ENCODE measurements at places on chromosomes 7 and 10.

DNA sequence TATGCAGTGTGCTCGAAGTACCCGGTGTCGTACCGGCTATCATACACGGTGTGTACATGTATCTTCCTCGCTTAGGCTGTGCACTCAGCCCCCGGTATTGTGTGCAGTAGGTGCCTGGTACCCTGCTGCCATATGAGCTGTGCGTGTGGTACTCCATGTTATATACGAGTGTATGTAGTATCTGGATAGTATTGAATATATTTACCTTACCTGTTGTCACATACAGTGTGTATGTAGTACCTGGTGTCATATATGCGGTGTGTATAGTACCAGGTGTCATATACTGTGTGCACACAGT is 1.2 kb downstream of the ZMYND11 start:
- DNase-seq, result no peak

DNA sequence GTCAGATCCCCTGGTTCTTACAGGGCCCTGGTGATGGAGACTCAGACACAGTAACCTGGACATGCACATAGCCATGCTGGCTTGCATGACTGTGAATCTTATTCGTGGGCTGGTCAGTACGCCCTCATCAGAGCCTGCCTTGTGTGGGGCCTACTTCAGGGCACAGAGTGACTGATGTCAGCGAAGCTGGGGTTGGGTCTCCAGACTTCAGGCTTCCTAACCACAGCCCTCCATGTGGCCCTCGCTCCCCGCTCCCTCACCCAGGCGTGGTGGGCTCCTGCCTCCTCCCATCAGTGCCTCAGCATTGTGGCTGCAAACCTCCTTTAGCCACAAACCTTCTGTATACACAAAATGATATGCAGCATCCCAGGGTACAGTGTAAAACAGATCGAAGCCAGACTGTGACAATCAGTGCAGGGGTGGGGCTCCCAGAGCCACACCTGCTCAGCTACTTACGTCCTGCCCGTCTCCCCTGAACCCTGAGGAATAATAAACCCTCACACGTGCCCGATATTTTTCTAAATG is 7.1 kb upstream of the C10orf105 start:
- DNase-seq, result no peak

DNA sequence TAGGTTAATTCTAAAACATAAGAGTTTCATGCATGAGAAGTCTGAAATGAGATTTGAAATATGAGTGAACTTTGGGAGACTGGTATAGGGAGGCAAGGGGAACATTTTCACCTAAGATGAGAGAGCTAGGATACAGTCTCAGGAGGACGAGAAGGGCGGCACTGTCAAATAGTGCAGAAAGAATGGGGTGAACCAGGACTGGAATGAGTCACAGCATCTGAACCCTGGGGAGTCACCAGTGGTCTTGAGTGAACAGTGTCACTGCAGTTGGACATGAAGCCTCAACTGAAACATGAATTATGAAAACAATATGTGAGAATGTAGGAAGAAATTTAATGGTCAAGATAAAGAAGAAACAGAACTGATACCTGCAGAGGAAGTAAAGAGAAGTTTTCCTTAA is 33.8 kb downstream of the GNG11 start:
- no peak for DNase-seq

DNA sequence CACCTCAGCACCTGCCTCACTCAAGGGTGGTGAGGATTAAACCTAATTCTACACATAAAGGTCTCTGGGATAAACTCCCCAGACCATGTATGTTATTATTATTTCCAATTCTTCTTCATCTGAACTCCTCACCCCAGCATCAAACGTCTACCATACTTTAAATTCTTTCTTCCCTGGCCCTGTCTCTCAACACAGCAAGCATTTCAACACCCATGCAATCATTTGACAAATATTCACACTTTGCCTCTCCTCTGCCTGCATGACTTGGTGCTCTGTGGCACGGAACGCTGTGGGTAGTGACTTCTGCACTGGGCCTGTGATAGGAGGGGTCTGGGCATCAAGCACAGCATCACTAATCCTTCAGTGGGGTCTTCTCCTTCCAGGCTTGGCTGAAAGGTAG is 490.8 kb downstream of the TNS3 start:
- no peak for DNase-seq

DNA sequence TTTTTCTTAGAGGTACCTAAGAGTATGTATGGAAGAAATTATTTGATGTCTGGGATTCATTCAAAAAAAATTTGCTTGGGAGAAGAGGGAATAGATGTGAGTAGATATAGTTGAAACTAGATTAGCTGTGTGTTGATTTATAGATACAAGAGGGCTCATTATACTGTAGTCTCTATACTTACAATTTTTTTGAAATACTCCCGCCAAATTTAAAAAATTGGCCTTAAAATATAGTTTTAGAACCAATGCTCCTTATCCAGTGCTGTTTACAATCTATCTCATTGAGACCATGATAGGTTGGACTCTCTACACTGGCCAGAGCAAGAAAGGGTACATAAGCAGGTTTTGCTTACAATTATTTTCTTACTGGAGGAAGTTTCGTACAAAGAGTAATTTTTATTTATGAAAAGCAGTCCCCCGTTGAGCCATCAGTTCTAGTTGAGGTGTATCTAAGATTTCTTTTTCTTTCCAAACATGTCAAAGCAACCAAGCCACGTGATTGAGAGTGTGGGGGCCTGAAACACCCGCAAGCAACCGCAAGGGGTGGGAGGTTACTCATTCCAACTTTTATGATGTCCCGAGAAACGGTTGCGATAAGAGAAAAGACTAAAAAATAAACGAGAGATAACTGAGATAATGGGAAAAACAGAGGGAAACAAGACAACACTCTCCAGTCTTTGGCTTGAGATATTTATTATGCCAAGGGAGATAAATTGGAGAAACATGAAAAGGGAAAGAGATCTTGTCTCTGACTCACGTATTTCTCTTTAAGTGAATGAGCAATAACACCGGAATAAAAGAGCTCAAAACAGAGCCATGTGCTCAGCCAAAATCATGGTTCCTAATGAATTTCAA is 729.2 kb downstream of the LRMDA start:
- DNase-seq, result no peak

- no peak for DNase-seq
Observed at GRCh38 chr7:77862691-77863090, 64.1 kb downstream of the PHTF2 start.

- DNase-seq, result no peak
Observed at GRCh38 chr10:49277973-49278372, 21.0 kb upstream of the C10orf71 start.

- DNase-seq, result no peak
Observed at GRCh38 chr7:105990727-105991453, 27.8 kb downstream of the CDHR3 start.

GRCh38 chr10:18044976-18045720 is 93.4 kb downstream of the SLC39A12 start:
- DNase-seq, result no peak

DNA sequence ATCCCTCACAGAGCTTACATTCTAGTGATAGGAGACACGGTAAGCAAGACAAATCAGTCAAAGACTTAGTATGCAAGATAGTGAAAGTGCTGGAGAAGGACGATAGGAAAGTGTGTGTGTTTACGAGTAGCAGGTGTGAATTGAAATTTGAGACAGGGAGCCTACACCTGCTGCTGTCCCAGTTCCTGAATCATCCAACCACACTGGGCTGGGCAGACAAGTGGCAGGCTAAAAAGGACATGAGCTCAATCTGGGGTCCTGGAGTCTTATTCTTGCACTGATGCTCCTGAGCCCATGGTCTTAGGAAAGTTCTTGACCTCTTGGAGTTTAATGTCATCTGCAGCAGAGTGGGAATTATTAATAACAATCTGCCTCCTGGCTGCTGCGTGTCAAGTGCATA is 16.2 kb downstream of the RBP3 start:
- DNase-seq, result no peak

DNA sequence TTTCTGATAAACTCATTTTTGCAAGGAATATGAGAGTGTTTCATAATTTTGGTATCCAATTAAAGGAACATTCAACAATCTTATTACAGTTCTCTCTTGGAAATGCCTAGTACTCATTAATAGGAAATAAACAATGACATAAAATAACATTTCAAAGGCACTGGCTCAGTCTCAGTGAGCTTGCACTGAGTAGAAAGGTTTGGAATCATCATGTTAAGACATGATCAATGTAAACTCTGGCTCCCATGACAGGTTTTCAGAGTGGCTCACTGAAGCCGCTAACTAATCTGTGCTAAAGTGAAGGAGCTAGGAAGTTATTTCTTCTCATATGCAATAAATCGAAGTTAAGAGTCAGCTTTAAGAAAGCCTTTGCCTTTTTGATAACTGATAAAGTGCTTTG is 203.3 kb upstream of the HGF start:
- no peak for DNase-seq

DNA sequence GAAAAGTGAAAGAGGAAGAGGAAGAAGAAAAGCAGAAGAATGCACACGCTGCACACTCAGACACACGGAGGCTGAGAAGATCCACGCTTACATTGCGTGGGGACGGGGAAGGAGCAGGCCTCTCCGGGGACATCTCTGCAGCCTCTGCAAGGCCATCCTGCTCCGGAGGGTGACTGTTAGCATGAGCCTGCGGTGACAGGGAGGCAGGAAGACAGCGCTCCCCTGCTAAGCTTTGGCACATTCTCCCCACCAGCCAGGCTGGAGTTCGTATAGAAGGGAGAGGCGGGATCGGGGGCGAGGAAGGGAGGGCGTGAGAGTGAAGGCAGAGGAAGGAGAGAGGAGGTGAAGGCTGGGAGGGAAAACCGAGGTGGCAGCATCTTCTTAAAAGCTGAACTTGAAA is 366.0 kb upstream of the SHH start:
- no peak for DNase-seq

DNA sequence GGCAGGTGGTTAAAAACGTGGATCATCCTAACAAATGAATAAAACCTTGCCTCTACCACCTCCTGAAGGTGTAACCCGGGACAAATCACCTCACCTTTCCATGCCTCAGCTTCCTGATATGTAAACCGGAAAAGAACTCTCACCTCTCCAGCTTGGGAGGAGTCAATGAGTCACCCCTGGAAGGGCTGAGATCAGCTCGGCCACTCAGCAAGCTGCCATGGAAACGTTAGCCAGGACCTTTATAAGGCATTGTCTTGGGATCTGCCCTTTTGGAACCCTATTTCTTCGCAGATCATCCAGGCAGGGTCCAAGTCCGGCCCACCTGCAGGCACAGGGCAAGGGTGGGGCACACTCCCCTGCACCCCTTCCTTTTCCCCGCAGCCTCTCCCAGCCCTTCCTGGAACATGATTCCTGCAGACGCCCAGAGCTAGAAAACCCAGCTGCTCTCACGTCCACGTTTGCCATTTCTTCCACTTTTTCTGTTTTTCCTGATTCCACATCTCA is 81.6 kb upstream of the PFKP start:
- no peak for DNase-seq
